Adrenal gland (tissue), 19 donors: ENCODE measurements at places on chromosomes 5 and 9. TPM values are rescaled to one million over a fixed set of nuclear protein-coding genes. Genes with fewer than 3 reads are reported as not detected.

- DNase-seq = no peak
These were observed 33.4 kb downstream of the FAM81B start for GRCh38 chr5:95424526-95424925.

CBY3 gene
- total RNA-seq = not detected

DNA sequence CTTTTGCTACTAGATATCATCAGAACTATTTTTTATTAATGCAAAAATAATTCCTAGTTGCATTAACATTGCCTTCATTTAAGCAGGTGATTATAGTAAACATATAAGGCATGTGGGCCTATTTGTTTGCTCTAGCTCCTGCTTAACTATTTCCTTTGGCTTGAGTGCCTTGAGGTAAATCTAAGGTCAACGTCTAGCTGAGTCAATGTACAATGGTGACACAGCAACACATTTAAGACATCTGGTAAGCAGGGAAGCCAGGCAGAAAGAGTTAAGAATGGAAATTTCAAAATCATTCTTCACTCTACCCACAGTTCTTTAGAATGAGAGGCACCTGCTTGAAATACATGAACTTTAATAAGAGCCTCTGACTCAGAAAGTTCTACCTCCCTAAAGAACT lies 111.9 kb upstream of the FST start:
- no peak for DNase-seq

RNF183 gene
- total RNA-seq = not detected

IDNK gene
- 9.6 TPM for total RNA-seq

GRCh38 chr5:181127907-181128626 lies 2.9 kb downstream of the OR2V1 start:
- no peak for DNase-seq

DNA sequence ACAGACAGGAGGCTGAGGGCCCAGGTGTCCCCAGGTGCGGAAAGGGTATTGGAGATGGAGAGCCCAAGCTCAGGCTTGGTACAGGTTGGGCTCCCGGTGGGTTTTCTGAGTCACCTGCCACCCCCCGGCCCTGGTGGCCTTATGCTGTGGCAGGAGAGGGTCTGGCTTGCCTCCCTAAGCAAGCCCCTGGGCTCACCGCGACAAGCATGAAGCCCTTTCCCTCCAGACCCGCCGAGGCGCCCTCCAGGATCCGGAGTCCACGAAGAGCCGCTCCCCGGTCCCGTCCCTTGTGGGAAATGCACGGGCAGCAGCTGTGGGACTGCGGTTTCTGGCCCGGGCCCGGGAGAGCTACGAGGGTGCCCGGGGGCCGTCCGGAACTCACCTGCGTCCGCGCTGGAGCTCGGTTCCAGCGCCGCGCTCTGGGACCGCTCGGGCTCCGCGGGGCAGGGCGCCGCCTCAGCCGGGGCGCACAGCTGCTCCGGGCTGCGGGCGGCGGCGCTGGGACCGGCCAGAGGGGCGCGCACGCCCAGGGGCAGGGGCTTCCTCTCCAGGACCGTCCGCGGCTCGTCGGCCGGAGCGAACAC lies 757 bp downstream of the SAPCD2 start:
- no peak for DNase-seq

GRCh38 chr9:69120380-69121154 lies 53.5 kb upstream of the TJP2 start:
- DNase-seq = no peak

DNA sequence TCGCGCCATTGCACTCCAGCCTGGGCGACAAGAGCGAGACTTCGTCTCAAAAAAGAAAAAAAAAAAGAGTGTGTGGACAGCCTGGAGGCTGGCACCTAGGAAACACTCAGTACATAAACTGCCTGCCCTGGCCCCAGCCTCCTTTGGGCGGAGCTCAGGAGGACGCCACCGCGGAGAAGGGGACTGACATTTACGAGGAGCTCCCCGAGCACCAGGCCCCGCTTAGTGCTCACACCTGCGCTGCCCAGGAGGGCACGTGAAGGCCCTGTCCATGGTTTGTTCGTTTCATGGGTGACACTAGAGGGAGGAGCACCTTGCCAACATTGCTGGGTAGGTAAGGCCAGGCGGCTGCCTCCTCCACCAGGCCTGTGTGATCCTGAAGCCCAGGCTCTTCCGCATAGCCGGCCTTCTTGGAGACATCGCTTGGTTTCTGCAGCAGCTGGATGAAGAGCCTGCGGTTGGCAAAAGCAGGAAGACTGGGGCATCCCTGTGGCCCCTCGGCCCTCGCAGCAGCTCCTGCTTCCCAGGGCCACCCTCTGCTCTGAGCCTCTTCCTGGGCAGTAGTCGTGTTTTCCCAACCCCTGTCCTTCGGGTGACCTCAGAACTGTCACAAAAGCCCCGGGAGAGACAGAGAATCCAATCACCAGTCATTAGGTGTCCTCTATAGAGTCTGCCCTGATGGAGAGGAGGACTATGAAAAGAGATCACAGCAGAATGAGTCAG lies 26.2 kb upstream of the LAMC3 start:
- no peak for DNase-seq

DNA sequence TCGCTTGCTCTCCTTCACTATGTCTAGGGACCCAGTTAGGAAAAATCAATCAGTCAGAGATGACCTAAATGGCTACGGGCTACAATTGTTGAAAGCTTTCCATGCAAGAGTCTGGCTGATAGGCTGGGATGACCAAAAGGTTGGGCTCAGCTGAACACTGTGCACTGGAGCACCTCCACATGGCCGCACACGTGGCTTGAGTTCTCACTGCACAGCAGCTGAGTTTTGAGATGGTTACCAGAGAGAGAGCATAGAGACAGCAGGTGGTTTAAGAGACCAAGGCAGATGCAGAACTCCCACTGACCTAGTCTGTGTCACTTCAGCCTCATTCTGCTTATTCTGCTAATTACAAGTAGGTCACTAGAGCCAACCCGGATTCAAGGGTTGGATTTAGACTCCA lies 2354.8 kb upstream of the C9orf72 start:
- DNase-seq = no peak

DNA sequence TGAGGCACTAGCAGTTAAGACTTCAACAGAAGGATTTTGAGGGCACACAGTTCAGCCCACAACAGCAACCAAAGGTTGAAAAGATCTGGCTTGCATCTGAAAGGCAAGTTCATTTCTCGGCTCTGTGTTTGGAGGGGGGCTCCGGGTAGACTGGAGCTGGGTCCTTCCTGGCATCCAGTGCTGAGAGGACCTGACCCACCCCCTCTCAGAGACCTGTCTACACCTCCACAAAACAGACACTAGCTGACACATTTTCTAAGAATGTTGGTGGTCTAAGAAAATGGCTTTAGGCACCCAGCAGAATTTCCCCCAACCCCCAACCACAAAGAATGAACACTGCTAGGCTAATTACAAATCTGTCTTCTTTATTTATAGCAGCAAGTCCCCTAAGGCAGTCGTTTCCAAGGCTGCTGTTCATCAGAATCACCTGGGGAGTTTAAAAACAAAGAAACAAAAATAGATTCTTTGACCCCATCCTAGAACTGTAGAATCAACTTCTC lies 6.2 kb upstream of the PTCH1 start:
- no peak for DNase-seq

FOXD4 gene
- total RNA-seq = 0.88 TPM

- peak; percentile 43 for DNase-seq
These were observed 352.7 kb downstream of the SPOCK1 start for GRCh38 chr5:137146402-137146890.
